Cardiac fibroblast (primary cell): ENCODE measurements at places on chromosomes 6 and 20.

- DNase-seq, result peak; percentile 1
Measured at GRCh38 chr6:141866731-141867497, 265.8 kb upstream of the GJE1 start.

GRCh38 chr6:119132261-119132981 is 54.0 kb upstream of the FAM184A start:
- DNase-seq, result peak; percentile 58

DNA sequence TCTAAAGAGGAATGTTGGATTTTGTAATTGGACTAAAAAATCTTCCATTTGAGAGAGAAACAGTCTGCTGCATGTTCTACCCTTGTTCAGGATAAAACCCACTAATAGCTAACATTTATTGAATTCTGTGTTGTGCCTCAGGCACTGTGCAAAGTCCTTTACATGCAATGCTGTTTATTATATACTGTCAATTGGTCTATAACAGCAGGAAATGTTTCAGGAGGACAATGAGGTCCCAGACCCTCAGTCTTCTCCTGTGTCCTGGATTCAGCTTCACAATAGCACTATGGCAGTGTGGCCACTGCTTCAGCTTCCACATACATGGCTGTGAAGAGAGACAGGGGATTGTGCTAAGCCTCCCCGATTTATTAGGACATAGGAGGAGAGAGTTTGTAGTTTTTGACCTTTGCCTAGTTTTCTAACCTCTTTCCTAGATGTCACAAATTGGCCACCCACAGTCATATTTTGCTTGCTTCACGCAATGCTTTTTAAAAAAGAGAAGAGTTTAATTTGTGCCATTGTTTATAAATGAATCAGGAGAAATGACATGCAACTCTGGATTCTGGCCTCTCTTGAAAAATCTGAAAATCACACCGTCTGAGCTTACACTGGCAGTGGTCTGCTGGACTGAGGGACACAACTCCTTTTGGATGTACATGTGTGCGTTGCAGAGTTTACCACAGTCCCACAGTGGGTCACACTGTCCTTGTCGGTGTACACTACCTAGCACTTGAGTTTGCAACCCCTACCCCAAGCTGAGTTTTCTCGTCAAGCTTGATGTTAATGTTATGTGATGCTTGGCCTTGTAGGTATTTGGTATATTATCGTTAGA is 11.3 kb downstream of the PTPN1 start:
- no peak for DNase-seq

GRCh38 chr6:139748353-139749146 is 374.1 kb upstream of the CITED2 start:
- DNase-seq, result peak; percentile 23

DNA sequence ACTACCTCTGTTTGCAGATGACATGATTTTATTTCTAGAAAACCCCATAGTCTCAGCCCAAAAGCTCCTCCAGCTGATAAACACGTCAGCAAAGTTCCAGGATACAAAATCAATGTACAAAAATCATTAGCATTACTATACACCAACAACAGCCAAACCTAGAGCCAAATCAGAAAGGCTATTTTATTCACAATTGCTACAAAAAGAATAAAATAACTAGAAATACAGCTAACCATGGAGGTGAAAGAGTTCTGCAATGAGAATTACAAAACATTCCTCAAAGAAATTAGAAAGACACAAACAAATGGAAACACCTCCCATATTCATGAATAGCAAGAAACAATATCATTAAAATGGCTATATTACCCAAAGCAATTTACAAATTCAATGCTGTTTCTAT is 65.6 kb upstream of the HTR1E start:
- DNase-seq, result no peak

- DNase-seq, result no peak
Measured at GRCh38 chr20:60056407-60057122, 98.3 kb downstream of the CDH26 start.

DNA sequence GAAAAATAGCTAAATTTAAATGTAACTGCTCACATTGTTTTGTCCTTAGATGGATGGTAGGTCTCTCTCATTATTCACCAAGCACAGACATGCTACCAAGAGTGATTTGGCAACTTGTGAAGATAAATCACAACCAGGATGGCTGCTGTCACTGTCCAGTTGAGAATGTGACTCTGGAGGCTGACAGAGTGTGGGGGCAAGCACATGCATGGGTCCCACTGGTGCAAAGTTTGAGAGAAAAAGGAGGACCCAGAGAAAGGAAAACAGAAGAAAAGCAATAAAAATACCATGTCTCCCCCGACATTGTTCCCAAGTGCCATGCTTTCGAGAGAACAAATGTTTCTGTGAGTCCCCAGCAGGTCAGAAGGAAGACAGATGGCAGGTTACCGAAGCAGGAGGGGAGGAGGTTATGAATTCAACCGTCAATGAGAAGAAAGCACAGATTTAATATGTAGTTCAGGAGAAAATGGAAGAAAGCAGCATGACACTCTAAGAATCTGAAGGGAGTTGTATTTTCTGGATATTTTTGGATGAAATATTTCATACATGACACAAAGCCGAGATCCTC is 73.0 kb upstream of the TSHZ2 start:
- DNase-seq, result no peak

- DNase-seq, result no peak
Measured at GRCh38 chr20:44590980-44591778, 8.8 kb downstream of the PKIG start.

DNA sequence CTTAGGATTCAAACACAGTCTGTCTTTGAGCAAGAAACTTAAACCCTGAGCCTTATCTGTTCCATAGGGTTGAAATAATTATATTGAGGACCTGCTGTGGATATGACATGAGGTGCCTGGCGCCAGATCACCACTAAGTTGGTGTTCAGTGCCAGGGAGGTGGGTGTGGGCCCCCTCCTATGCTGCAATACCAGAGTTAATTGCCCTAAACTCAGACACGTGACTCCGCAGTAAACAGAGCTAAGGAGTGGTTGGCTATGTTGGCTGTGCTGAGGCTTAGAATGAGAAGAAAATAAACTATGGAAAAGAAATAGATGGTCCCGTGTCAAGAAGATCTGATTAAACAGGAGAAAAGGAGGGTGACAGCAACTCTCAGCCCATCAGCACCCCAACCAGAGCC is 419.4 kb upstream of the JARID2 start:
- no peak for DNase-seq

GRCh38 chr6:45422503-45423110 is 44.9 kb upstream of the SUPT3H start:
- DNase-seq, result peak; percentile 63

DNA sequence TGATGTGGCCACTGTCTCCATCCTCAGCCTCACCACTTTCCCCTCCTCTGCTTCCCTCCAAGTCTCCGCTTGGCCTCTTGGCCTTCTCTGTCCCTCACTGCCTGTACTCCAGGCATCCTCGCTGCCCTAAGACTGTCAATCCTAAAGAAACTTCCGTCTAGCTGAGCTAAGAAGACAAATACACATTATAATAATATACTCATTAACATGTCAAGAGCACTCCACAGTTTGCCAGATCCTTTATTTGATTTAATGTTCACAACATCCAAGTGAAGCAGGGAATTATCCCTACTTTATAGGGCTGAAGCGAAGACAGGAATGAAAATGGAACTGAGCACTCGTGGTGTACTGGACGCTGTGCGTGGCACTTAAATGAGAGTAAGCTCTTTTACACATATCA is 72.4 kb upstream of the SLC22A23 start:
- no peak for DNase-seq

DNA sequence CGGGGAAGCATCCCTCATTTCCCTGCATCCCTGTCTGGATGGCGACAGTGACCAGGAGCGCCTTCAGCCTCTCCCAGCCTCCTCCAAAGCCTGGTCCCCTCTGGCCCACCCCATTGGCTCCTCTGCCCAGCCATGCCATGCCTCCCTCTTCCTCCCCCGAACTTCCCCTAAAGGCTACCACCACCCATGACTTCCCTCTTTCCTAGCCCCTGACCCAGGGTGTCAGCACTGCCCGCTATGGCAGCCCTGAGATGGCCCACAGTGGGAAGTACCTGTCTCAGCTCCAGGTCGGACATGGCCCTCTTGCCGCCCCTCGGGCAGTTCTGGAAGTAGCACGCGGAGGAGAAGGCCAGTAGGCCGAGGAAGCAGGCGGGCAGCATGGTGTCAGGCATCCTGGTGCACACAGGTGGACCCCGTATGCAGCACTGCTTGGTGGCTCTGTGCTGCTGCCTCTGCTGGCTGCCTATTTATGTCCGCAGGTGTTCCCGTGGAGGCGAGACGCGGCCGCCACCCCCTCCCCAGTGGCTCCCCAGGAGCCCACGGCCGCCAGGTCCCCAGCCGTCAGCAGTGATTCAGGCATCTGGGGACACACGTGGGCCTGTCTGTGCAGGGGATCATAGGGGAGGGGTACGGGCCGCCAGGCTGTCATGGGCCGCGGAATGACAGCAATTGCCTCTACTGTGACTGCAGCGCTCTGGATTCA is at the start of gene AVP:
Gene AVP (minus strand): TSS at position 442 of the 703 bp plus-strand sequence. CDS start 50 bp downstream, at position 392.
- DNase-seq, result no peak

GRCh38 chr20:11108102-11108810 is 434.5 kb upstream of the JAG1 start:
- DNase-seq, result peak; percentile 73

DNA sequence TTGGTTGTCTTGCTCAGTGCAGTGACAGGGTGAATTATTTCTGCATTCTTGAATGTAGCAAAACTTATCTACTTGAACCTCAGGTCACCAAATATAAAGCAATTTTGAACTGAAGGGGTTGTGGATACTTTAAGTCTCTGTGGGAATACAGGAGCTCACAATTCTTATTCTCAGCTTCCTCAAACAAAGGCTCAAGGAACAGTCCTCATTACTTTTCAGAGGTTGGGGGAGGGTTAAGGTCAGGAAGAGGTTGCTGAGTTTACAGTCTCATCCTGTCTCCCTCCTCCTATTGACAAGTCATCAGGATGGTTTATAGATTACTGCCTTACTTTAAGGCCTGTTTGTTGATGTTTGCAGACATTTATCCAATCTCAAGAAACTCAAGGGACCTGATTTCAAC is 143.6 kb upstream of the SPACA1 start:
- DNase-seq, result no peak

GRCh38 chr6:4788953-4789584 is 12.9 kb downstream of the CDYL start:
- no peak for DNase-seq

DNA sequence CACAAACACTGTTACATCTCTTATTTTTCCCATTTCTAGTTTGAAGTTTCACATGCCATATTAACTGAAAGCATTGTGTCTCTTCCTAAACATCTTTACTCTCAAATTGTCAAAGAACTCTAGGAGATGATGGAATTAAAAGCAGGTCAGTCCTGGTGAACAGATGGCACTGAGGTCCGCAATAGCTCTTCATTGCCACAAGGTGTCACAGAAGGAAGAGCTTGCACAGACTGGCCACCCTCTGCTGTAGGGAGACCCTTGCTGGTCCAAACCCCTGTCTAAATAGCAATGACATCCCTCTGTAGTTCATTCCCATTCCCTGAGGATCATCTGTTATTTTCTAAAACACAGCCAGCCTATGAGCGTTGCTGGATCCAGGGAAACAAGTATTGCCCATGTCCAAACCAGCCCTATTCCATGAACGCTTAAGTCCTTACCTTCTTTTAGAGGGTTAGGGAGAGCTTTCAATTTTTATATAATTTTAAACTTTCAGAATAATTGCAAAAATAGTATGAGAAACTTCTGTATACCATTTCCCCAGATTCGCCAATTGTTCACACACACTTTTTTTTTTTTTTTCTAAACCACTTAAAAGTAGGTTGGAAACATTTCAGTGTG is 10.1 kb upstream of the HDAC2 start:
- DNase-seq, result peak; percentile 37

DNA sequence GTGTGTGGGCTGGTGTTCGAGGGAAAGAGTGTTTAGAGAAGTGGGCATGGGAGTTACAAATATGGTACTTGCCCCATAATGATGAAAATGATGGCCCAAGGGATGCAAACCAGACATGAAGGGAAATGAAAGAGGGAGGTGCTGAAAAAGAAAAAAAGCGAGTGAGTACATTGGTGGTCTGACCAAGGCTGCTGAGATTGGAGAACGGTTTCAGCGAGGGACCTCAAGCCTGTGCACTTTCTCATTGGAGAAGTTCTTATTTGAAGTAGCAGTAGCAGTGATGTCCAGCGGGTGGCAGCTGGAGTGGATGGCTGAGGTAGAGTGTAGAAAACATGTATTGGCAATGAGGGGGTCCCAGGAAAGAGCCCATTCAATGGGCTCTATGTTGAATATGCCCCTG is 54.8 kb downstream of the TNFAIP3 start:
- DNase-seq, result no peak

- DNase-seq, result peak; percentile 57
Measured at GRCh38 chr6:24126586-24127192, 674 bp downstream of the NRSN1 start.

DNA sequence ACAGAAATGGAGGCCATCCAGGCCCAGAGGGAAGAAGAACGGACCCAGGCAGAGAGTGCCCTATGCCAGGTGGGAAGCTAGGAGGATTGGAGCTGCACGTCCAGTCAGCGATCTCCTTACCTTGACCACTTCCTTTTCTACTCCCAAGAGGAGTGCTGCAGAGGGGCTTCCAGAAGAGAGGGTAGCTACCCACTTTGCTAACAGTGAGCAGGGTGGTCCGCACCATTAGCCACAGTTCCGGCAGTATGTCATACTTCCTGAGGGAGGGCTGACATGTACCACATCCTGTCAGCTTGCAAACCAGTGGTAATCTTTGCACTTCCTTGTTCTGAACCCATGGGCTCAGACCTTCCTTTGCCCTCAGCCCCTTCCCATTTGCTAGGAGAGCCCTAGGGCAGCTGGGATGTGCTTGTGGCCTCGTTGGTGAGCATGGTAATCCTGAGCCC is 35.4 kb downstream of the CEP250 start:
- no peak for DNase-seq

GRCh38 chr6:82984720-82985119 is 80.9 kb downstream of the UBE3D start:
- DNase-seq, result no peak

DNA sequence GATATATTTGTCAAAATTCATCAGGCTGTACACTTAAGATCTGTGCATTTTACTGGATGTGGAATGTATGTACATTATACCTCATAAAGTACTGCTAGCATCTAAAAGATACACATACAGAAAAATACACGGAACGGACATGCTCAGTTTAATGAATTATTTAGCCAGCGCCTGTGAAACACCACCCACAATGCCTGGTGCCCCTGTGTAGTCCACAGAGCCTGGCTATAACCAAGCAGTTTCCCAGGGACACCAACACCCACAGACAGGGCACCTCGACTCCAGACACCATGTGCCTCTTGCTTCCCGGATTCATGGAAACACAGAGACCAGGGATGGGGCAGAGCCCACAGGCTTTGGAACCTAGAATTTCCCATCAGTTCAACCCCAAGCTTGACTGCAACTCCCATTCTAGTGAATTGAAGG is 17.4 kb upstream of the ARMC12 start:
- no peak for DNase-seq

- no peak for DNase-seq
Measured at GRCh38 chr6:26576407-26576843, 20.3 kb upstream of the ABT1 start.

GRCh38 chr20:11807054-11808048 is 110.3 kb upstream of the BTBD3 start:
- peak; percentile 82 for DNase-seq
